Activated CD8-positive, alpha-beta memory T cell treated with anti-CD3 and anti-CD28 coated beads for 1 hour (primary cell): ENCODE measurements at places on chromosomes 4 and X.

DNA sequence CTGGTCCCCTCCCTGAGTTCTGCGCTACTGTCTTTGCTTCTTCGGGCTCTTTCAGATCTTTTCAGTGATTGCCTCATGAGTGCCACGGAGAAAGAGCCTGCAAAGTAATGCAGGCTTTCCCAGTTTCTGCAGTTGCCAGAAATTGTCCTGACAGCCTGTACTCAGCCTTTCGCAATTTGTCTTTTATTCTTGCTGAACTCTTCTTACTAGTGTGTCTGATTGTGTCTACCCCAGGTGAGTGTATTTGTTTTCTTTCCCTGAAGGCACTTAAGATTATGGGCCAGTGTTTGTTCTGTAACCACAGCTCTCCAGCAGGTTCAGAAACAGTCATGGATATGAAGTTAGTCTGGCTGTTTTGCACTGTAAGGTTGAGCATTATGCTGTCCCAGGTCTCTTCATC is 47.1 kb downstream of the FAM193A start:
- no peak for DNase-seq

DNA sequence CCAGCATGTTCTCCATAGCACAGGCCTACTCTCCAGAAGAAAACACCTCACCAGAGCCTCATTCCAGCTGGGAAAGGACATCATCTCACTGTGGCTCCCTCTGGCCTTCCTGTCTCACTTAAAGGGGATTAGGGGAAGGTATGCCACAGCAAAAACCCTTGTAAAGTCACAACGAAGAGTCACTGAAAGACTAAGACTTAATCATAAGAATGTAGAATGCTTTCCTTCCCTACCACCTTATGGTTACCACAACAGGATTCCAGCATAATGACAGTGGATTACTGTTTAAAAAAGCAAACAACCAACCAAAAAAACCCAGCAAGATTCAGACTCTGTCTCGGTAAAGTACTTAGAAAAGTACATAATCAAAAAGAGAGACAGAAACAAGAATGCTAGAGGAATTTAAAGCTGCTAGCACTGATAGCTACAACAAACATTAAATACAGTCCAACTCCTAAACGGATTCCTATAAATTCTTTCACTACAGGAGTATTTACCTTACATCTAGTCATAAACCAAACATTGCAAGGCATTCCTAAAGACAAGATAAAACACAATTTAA is 75.1 kb downstream of the BANK1 start:
- no peak for DNase-seq

DNA sequence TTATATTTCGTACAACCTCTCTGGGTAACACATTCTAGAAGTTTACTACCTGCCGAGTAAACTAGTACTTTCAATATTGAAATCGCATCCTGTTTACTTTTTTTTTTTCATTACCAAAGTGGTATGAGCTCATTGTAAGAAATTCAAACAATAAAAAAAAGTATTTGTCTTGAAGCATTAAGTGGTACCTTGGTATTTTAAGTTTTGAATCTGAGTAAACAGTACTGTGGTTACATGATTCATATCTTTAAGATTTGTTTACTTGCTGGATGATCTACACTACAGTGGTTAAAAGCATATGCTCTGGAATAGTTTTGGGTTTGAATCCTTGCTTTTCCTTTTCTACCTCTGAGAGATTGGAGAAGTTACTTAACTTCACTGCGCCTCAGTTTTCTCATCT is 3.8 kb upstream of the MMGT1 start:
- DNase-seq, result no peak

- no peak for DNase-seq
Measured at GRCh38 chrX:41733939-41734338, 10.0 kb downstream of the GPR82 start.

GRCh38 chr4:36088542-36088941 is 155.8 kb downstream of the ARAP2 start:
- DNase-seq, result no peak
